Stimulated activated CD4-positive, alpha-beta T cell treated with anti-CD3 and anti-CD28 coated beads, Interleukin-1b, Interleukin-23, amount 100 ng/mL, for 1 hour (primary cell): ENCODE measurements at places on chromosomes 16 and 17.

DNA sequence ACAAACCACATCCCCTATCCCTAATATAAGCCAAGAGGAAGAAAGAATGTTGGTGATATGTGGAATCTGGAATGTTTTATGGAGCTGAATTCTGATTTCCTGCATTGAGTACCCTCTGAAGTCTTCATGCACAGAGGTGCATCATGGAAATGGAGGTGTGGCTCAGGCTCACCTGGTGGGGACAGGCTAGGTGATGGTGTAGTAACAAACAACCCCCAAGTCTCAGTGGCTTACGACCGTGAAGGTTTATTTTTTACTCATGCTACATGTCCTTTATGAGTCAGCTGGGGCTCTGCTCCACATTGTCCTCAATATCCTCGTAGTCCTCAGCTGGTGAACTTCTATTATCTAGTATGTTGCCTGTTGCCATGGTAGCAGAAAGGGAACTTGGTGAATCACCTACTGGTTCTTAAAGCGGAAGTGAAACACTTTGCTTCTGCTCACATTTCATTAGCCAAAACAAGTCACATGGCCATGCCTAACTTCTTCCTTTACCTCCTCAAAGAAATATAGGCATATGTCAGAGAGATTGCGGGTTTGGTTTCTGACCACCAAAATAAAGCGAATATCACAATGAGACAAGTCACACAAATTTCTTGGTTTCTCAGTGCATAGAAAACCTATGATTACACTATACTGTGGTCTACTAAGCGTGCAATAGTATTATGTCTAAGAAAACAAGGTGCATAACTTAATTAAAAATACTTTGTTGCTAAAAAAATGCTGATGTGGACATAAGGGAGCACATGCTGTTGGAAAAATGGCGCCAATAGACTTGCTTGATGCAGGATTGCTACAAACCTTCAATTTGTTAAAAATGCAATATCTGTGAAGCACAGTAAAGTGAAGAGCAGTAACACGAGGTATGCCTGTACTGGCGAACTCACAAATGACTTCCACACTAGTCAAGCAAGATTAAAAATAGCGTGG, at the start of gene PMFBP1:
PMFBP1 (minus strand) TSS at position 51 of the 930 bp plus-strand sequence. CDS start 947 bp downstream, outside the sequence.
- no peak for DNase-seq

DNA sequence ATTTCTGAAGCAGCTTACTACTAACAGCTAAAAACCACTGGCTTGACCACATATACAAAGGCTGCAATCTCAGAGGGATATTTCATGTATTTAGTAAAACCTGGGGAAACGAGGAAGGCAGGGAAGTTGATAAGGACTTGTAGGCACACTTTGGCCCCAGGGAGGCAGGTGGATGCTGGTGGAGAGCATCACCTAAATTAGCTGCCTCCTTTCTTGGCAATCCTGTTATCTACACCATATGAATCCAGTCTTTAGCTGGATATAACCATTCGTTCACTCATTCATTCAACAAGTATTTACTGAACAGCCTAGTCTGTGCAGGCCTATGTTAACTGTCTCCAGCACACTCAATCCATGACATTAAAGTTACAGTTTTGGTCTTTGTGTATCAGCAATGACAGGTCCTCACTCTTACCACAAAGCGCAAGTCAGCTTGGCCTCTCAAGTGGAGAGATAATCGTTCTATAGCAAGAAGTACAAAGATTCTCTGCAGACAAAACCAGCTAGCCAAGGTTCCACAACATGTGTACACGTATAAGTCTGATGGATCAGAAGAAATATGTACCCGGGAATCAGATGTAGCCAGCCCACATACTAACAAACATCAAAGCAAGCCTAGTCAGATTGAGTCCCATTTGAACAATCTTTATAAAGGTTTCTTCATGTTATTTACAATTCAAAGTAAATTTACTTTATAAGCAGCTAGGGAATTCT, 10.8 kb downstream of the MRPS23 start:
- no peak for DNase-seq

GRCh38 chr16:77077256-77077922, 113.6 kb upstream of the MON1B start:
- DNase-seq: no peak

- DNase-seq: no peak
Observed at GRCh38 chr16:66706506-66706880, 9.9 kb upstream of the CMTM4 start.

GRCh38 chr17:47057830-47058229, 78.8 kb upstream of the RPRML start:
- no peak for DNase-seq

GRCh38 chr17:47205419-47205963, 3.7 kb upstream of the MYL4 start:
- DNase-seq: no peak
